ENCODE measurements at places on chromosomes 6 and 20.
A peak's percentile ranks its signal among the peaks of the same experiment; 100 is the strongest.

- H3K4me3 ChIP-seq: peak overlapping the region; percentile 60
- peak overlapping the region; percentile 69 for H3K27ac ChIP-seq
- peaks cover 62% of the 10 kb centered on the region for H3K4me1 ChIP-seq
- DNase-seq: no peak
- H3K36me3 ChIP-seq: peaks cover 13% of the 10 kb centered on the region
These were observed 1.5 kb downstream of the PBX2 start for GRCh38 chr6:32188381-32189068.

GRCh38 chr20:35615667-35616464, at the start of gene SPAG4:
Gene SPAG4, plus strand, starts transcription at chr20:35615829. Its CDS starts 175 bp downstream, at chr20:35616004.
- H3K4me1 ChIP-seq: peaks cover 14% of the 10 kb centered on the region
- H3K27ac ChIP-seq: peak within 1 kb of the TSS; percentile 85
- peak within 1 kb of the TSS; percentile 6 for H3K4me3 ChIP-seq
- DNase-seq: peak; percentile 96
- H3K36me3 ChIP-seq: no peaks in the 10 kb centered on the region
- H3K27me3 ChIP-seq: no peaks in the 10 kb centered on the region

DNA sequence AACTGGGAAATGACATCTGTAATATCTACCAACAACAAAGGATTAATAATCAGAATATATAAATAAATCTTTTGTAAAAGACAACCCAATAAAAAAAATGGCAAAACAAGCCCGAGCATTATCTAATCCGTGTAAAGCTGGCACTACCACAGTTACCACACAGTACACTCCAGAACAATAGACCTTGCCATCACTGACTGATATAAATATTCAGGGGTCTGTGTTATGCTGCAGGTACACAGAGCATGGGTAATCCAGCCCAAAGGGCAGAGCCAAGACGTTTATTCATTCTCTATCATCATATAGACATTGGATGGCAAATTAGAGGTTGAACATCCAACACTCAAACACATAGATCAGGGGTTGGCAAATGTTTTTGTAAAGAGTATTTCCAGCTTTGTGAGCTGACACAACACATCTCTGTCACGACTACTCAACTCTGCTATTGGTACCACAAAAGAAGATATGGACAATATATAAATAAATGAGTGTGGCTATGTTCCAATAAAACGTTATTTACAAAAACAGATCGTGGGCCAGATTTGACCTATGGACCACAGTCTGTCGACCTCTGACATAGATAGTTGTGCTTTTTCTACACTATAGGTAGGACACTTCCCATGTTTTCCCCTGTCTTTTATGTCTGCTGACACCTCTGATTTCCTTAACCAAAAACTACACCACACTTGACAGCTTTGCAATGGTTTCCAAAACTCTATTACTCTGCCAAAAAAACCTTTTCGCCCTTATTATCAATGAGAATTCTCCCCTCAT, 4.5 kb downstream of the NCOA6 start:
- H3K27me3 ChIP-seq: no peaks in the 10 kb centered on the region
- H3K27ac ChIP-seq: no peak overlapping the region
- no peak overlapping the region for H3K4me3 ChIP-seq
- peaks cover 3% of the 10 kb centered on the region for H3K36me3 ChIP-seq
- peaks cover 5% of the 10 kb centered on the region for H3K4me1 ChIP-seq

GRCh38 chr20:3276680-3277015, 37.7 kb upstream of the SLC4A11 start:
- peaks cover 44% of the 10 kb centered on the region for H3K36me3 ChIP-seq
- H3K4me3 ChIP-seq: no peak overlapping the region
- DNase-seq: peak; percentile 6
- no peaks in the 10 kb centered on the region for H3K27me3 ChIP-seq
- no peak overlapping the region for H3K27ac ChIP-seq
- no peaks in the 10 kb centered on the region for H3K4me1 ChIP-seq

- no peaks in the 10 kb centered on the region for H3K36me3 ChIP-seq
- H3K4me1 ChIP-seq: no peaks in the 10 kb centered on the region
- H3K27ac ChIP-seq: no peak overlapping the region
- H3K4me3 ChIP-seq: no peak overlapping the region
These were observed 40.4 kb downstream of the GNAS-AS1 start for GRCh38 chr20:58810116-58810878.

DNA sequence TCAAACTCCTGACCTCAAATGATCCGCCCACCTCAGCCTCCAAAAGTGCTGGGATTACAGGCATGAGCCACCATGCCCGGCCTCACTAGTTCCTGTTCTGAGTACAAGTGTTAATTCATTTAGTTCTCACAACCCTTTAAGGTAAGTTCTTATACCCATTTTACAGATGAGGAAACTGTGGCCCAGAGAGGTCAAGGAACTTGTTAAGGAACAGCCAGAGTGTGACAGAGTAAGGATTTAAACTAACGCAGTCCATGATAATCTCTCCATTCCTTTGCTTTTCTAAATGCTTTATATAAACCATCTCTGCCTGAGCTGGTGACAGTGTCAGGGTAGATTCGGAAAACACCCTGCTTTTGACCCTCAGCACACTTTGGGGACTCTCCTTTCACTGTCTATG, 13.3 kb downstream of the FITM2 start:
- no peak overlapping the region for H3K27ac ChIP-seq
- no peak for DNase-seq
- no peak overlapping the region for H3K4me3 ChIP-seq
- peaks cover 4% of the 10 kb centered on the region for H3K4me1 ChIP-seq
- H3K27me3 ChIP-seq: no peaks in the 10 kb centered on the region

All from lung (tissue), 17 donors.